Foreskin fibroblast (primary cell): ENCODE measurements at places on chromosomes 5 and 9.
A peak's percentile ranks its signal among the peaks of the same experiment; 100 is the strongest.

DNA sequence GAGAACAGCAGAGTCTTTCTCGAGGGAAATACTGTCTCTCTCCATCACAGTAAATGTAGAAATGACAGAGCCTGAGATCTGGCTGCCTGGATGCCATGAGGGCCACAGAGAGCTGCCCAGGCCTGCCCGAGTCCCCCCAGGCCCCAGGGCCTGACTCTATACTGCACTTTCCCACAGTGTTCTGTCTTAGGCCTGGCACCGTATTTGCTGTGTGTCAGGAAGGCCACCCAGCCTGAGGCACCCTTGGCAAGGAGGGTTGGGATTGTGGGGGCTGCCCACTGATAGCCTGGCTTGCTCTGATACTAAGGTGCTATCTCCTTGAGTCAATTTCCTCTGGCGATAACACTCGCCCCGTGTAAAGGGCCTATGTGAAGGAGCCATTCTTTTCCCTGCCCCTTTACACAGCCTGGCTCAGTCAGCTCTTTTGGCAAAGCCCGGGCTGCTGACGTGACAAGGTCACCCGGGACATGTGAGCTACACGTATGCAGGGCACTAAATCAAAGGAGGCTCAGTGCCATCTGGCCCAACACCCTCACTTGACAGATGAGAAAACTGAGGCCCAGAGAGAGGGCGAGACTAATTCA lies 630.1 kb upstream of the KLF4 start:
- no peak for DNase-seq

- DNase-seq, result no peak
Observed at GRCh38 chr9:108656566-108656965, 199.2 kb downstream of the ACTL7B start.

DNA sequence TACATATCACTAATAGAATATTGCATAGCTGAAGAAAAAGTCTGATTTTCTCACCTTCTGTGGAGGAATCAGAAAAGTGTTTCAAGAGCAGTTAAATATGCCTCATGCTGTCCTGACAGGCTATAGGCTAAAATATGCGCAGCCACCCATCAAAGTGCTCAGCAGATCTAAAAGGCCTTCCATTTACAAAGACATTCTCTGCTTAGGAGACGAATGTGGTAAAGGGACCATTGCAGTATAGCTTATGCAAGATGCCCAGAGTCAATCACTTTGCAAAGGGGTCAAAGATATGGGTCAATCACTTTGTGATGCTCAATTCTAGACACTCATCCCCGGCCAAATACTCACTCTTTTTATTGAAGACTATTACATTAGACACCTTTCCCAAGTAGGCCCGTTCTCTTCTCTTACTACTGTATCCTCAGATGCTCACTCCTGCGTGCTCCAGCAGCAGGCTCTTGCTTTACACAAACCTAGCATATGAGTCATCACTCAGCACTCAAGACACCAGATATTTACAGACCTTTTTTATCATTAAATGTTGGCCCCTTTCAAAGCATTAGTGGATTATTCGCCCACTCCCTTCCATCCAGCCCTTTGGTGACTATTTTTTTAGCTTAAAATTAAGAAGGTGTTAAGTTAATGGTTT lies 568.2 kb upstream of the CDH18 start:
- no peak for DNase-seq

- DNase-seq, result peak; percentile 44
Observed at GRCh38 chr9:77440057-77440456, 208.1 kb downstream of the GNA14 start.

GRCh38 chr5:151139015-151139414 lies 18.6 kb downstream of the ANXA6 start:
- DNase-seq, result no peak

DNA sequence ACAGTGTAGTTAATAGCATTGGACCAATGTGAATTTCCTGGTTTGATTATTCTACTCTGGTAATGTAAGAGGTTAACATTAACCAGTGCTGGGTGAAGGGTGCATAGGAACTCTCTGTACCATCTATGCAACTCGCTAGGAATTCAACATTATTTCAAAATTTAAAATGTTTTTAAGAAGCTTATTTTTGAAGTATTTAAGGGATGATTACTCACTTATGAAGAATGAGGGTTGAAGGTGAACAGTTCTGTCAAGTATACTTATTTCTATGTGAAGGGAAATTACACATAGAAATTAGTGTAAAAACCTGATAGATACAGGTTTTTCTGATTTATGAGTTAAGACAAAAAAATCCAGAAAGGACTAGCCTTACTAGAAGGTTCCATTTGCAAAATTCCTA lies 165.8 kb downstream of the INSYN2B start:
- DNase-seq, result peak; percentile 27

GRCh38 chr5:10808347-10809226 lies 47.6 kb upstream of the DAP start:
- DNase-seq, result no peak

- DNase-seq, result no peak
Observed at GRCh38 chr9:15289603-15290002, 17.4 kb downstream of the TTC39B start.

- DNase-seq, result no peak
Observed at GRCh38 chr5:166695326-166695725, 1596.1 kb upstream of the WWC1 start.

- DNase-seq, result no peak
Observed at GRCh38 chr5:132828846-132829494, 1.5 kb downstream of the SHROOM1 start.

DNA sequence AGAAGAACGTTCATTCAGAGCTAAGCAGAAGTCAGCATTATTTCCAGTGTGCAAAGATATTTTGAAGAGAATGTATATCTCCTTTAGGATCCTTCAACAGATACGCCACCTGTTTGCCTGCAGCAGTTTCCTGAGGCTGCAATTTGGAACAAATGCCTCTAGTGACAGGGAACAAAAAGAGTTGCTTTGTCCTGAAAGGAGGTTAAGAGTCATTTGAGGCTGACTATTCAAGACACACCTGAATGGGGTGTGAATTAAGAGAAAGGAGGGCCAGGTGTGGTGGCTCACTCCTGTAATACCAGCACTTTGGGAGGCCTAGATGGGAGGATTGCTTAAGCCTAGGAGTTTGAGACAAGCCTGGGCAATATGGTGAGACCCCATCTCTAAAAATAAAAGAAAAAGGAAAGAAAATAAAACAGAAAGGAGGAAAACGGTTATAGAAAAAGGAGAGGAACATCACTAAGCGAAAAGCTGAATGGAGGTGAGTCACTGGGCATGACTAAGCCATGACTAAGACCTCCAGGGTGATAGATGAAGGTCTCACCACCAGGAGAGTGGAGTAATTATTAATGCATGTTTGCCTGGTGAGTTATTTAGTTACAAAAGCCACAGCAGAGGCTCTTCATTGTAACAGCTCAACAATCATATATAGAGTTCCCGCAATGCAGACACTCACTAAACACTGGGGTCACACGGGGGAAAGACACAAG lies 255.2 kb upstream of the TNC start:
- peak; percentile 95 for DNase-seq
